Activated T-helper 17 cell treated with anti-CD3 and anti-CD28 coated beads, Interleukin-2, amount 50 U/mL, for 72 hours (primary cell): ENCODE measurements at places on chromosomes 3 and 15.
A peak's percentile ranks its signal among the peaks of the same experiment; 100 is the strongest.

DNA sequence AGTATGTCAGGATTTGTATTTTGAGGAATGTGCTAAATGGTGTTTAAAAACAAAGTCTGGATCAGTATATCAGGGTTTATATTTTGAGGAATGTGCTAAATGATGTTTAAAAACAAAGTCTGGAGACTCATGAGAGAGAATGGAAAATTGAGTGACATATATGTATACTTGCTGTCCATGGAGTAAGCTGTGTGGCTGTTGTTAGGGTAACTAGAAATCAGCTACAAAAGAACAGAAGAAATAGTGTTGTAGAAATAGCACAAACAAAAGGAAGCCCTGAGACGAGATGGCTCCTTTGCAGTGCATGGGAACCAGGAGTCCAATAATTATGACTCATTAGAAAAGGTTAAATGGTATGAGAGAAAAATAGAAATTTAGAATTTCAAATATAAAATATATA is 282.7 kb upstream of the MANF start:
- no peaks in the 10 kb centered on the region for H3K4me1 ChIP-seq
- H3K4me3 ChIP-seq = no peak overlapping the region

DNA sequence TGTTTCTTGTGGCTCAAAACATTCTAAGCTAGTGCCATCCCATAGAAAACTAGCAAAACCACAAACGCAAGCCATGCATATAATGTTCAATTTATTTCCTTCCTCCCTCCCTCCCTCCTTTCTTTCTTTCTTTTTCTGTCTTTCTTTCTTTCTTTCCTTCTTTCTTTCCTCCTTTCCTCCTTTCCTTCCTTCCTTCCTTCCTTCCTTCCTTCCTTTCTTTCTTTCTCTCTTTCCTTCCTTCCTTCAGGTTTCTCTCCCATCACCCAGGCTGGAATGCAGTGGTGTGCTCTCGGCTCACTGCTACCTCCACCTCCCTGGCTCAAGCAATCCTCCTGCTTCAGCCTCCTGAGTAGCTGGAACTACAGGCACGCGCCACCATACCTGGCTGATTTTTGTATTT is 492.8 kb upstream of the PROK2 start:
- H3K4me3 ChIP-seq = no peak overlapping the region
- H3K4me1 ChIP-seq = peaks cover 11% of the 10 kb centered on the region
- H3K27ac ChIP-seq = no peak overlapping the region
- no peaks in the 10 kb centered on the region for H3K36me3 ChIP-seq
- peaks cover 25% of the 10 kb centered on the region for H3K27me3 ChIP-seq

DNA sequence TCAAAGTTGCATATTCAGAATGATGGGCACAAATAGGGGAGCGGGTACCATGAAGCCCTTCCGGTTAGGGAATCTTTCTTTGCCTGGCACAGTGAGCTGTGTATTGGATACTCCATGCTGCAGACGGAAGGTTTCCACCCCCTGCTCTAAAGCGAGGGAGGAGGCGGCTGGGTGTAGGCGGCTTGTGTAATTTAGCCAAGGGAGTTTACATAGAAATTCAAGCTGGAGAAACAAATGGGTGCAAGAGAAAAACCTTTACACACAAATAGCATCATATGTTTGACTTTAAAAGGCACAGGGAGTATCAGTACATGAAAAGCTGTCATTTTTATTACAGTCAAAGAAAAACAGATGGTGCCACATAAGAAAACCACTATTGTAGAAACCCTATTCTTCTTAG is 59.3 kb upstream of the ADCY5 start:
- H3K27me3 ChIP-seq = no peaks in the 10 kb centered on the region
- ATAC-seq = no peak
- H3K4me3 ChIP-seq = no peak overlapping the region
- no peak overlapping the region for H3K27ac ChIP-seq

GRCh38 chr15:71080166-71080565 is 35.1 kb upstream of the THSD4 start:
- H3K27ac ChIP-seq = no peak overlapping the region
- H3K27me3 ChIP-seq = peaks cover 21% of the 10 kb centered on the region
- no peaks in the 10 kb centered on the region for H3K36me3 ChIP-seq
- no peak overlapping the region for H3K4me3 ChIP-seq
- no peaks in the 10 kb centered on the region for H3K4me1 ChIP-seq
- ATAC-seq = no peak

DNA sequence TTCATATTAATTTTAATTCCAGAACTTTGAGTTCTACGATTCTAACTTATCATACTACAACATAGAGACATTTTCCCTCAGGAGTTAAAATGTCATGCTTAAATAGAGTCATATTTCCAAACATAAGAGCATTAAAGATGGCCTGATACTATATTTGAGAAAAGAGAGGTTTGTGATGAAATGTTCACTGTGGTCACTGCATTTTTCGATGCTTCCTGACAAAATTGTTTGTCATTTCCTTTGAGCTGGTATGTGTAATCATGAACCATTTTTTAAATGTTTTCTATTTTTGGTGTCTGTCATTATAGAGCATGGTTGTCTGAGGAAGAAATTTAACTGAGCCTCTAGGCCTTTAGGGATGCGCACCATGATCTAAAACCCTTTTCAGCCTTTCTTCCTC is 721.4 kb upstream of the NR2F2 start:
- no peaks in the 10 kb centered on the region for H3K27me3 ChIP-seq
- ATAC-seq = no peak
- no peak overlapping the region for H3K27ac ChIP-seq
- H3K4me3 ChIP-seq = no peak overlapping the region
- no peaks in the 10 kb centered on the region for H3K36me3 ChIP-seq

DNA sequence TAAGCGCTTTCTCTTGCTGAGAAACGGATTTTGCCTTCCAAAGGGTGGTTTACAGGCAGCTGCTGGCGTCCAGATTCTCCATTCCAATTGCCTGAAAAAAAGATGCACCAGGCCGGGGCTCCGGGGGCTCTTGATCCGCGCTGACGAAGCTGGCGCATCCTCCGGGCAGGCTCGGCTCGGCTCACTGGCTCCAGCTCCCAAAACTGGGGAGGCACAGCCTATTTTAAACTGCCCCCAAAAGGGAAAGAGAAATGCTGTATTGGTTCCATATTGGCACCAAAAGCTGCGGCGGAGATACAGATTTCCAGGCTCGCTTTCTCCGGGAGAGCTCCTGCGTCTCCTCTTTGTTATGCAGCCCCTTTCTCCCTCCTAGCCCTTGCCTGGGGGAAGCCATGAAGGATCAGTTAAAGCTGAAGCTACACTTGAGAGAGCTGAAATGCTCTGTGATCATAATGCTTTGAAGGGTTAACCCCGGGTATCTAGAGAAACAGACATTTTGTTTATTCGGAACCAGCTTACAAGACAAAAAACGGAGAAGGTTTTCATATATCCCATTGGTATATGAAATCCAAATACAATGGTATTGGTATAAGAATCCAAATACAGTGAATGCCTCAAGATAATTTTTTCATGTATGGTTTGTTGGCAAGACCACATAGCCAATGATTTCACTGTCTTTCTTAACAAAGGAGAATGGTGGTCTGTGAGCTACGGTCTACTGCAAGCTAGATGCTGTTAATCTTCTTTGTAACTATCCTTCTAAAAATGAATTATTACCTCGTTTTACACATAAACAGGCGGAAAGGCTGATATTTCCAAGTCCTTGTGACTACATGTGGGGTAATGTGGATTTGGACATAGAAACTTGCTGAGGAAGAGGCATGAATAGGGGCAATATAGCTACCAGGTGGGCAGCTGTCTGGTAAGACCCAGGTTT is 693 bp downstream of the CD200 start:
- peaks cover 30% of the 10 kb centered on the region for H3K36me3 ChIP-seq
- H3K27me3 ChIP-seq = no peaks in the 10 kb centered on the region
- peaks cover 27% of the 10 kb centered on the region for H3K4me1 ChIP-seq
- peak; percentile 31 for ATAC-seq
- peak overlapping the region; percentile 92 for H3K4me3 ChIP-seq
- H3K27ac ChIP-seq = peak overlapping the region; percentile 74

DNA sequence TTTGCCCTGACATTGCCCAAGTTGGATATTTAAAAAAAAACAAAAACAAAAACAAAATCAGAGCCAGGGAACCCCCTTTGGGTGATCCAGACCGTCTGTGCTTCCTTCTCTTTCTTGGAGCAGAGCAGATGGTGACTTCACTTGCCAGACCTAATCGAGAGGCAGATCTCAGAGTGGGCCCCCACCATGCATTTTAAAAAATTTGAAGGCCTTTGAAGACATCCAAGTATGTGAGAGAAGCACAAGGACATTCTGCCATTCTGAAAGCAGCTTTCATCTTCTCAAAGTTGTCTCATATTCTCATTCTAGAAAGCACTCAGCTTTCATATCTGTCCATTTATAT is 93.3 kb downstream of the SV2B start:
- H3K4me1 ChIP-seq = no peaks in the 10 kb centered on the region
- no peak overlapping the region for H3K27ac ChIP-seq
- ATAC-seq = no peak
- no peaks in the 10 kb centered on the region for H3K36me3 ChIP-seq
- no peak overlapping the region for H3K4me3 ChIP-seq

DNA sequence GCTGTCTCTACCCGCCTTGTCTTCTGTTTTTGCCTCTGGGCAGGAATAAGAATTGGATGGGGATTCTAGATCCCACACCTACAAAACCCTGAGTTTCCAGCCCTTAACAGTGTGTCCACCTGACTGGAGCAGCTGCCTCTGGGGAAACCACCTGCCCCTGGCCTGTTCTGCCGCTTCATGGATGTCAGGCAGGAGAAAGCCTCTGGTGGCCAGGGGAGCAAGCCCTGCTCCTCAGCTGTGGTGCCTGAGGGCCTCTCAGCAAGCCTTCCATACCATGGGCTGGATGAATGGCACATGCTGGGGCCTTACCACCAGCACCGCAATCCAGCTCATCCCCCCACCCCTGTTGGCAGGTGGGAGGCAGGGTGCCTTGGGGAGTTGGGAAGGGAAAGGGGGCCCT is 5.3 kb upstream of the CPNE9 start:
- ATAC-seq = no peak
- no peak overlapping the region for H3K4me3 ChIP-seq
- no peak overlapping the region for H3K27ac ChIP-seq
- peaks cover 3% of the 10 kb centered on the region for H3K27me3 ChIP-seq
- H3K4me1 ChIP-seq = peaks cover 13% of the 10 kb centered on the region

GRCh38 chr3:10581251-10581650 is 75.9 kb upstream of the ATP2B2 start:
- no peak for ATAC-seq
- no peak overlapping the region for H3K27ac ChIP-seq
- H3K4me3 ChIP-seq = no peak overlapping the region
- H3K27me3 ChIP-seq = peaks cover 20% of the 10 kb centered on the region
- no peaks in the 10 kb centered on the region for H3K36me3 ChIP-seq

- no peak overlapping the region for H3K4me3 ChIP-seq
- H3K4me1 ChIP-seq = no peaks in the 10 kb centered on the region
- H3K27ac ChIP-seq = no peak overlapping the region
- H3K36me3 ChIP-seq = no peaks in the 10 kb centered on the region
- ATAC-seq = no peak
- peaks cover 8% of the 10 kb centered on the region for H3K27me3 ChIP-seq
Observed at GRCh38 chr3:151550642-151551041, 89.8 kb upstream of the IGSF10 start.

- H3K27ac ChIP-seq = no peak overlapping the region
- H3K36me3 ChIP-seq = no peaks in the 10 kb centered on the region
- H3K4me3 ChIP-seq = no peak overlapping the region
- peaks cover 54% of the 10 kb centered on the region for H3K27me3 ChIP-seq
Observed at GRCh38 chr3:14598143-14598569, 53.4 kb upstream of the CCDC174 start.

DNA sequence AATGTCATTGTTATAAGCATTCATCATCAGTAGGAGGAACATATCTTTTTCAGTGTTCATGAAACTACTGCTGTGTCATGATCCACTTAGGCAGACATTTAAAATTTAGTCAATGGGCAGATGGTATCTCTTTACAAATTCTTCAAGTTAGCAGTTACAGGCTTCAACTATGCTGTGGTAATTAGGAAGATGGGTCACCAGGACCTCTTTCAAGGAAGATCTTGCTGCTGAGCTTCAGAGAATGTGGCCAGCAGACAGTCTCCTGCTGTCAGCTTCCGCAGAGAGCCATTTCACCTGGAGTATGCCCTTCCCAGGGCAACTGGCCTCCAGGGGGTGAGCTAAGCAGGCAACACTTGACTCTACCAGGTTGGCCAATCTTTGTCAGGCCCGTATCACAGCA is 19.4 kb downstream of the IFT57 start:
- H3K27ac ChIP-seq = peak overlapping the region; percentile 65
- H3K4me3 ChIP-seq = no peak overlapping the region
- H3K4me1 ChIP-seq = peaks cover 26% of the 10 kb centered on the region
- peak; percentile 51 for ATAC-seq

DNA sequence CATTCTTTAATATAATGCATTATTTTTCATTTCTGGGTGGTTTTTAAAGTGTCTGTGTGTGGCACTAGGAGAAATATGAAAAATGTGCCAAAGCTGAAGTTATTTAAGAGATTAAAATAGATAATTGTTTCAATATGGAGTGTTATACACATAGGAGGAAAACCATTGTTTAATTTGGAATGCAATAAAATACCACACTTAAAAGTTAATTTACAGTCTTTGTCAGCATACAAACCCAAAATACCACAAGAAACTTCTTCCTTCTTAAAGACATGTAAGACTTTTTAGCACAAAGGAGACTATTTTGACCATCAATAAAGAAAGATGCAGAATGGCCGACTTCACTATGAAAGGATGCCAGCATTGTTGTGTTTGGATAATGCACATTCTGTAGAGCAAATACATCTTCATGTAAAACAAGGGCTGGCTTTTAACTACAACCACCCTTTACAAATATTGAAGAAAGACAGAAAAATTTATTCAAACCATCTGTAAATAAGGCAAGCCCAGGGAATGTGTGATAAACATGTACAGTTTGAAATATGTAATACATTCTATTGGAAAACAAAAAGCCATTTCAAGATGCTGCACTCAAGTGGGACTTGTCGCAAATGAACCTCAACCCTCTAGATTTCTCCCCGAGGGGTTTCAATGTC is 1146.6 kb downstream of the ROBO1 start:
- H3K27me3 ChIP-seq = no peaks in the 10 kb centered on the region
- no peak overlapping the region for H3K4me3 ChIP-seq
- no peak for ATAC-seq
- no peak overlapping the region for H3K27ac ChIP-seq
- H3K36me3 ChIP-seq = no peaks in the 10 kb centered on the region
- no peaks in the 10 kb centered on the region for H3K4me1 ChIP-seq

GRCh38 chr3:39350714-39351113 is 21.2 kb downstream of the CCR8 start:
- H3K4me3 ChIP-seq = no peak overlapping the region
- peaks cover 13% of the 10 kb centered on the region for H3K4me1 ChIP-seq
- ATAC-seq = no peak
- H3K27ac ChIP-seq = no peak overlapping the region
- no peaks in the 10 kb centered on the region for H3K36me3 ChIP-seq
- no peaks in the 10 kb centered on the region for H3K27me3 ChIP-seq

DNA sequence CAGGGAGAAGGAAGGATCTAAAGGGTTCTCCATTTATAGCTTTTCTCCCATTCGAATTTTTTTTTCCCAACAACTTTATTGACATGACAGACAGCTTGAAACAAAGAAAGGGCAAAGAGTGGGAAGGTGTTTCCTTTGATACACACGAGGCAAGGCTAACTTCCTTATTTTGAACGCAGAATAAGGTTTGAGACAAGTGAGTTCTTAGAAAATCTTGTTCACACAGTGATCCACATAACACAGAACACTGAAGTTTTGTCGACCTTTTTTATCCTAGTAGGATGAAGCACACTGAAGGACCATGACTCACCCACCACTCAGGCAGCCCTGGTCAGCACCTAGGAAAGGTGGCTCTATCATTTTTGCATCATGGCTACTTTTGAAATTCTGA is 425.8 kb upstream of the MDFIC2 start:
- no peaks in the 10 kb centered on the region for H3K36me3 ChIP-seq
- H3K4me3 ChIP-seq = no peak overlapping the region
- no peaks in the 10 kb centered on the region for H3K4me1 ChIP-seq
- H3K27me3 ChIP-seq = peaks cover 5% of the 10 kb centered on the region
- no peak overlapping the region for H3K27ac ChIP-seq
